ENCODE measurements at places on chromosomes 1 and 21.

- no peak for DNase-seq
These were observed 804.1 kb downstream of the USP25 start for GRCh38 chr21:16533692-16534407.

DNA sequence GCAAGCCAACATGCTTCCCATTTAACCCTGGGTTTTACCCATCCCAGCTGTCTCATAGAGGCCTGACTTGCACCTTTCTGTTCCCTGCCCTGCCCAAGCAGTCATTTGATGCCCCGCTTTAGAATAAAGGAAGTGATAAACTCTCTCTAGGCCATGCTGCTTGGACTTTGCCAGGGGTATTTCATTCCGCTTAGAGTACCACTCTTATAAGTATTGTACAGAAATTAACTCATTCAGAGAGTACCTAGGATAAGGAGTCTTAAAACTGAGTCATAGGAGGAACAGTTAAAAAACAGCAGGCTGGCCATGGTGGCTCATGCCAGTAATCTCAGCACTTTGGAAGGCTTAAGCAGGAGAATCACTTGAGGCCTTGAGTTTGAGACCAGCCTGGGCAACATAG is 21.0 kb upstream of the LYST start:
- no peak for DNase-seq

DNA sequence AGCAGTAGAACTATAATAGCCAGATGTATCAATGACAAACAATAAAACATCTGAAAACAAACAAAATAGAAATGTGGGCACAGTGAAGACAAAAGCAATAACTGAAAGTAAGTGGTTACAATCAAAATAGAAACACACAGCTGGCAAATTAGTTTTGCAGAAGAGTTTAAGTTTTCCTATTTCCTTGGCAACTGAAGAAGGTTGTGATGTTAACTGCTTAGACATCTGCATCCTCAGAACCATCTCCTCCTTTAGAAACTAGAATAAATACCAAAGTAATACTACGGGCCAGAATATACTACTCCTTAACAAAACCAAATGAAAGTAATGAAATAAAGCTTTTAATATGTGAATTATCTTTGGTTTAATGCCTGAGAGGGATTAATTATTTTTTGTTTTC is 605.5 kb downstream of the LTN1 start:
- DNase-seq: no peak

GRCh38 chr1:103056423-103056822 is 51.9 kb downstream of the COL11A1 start:
- no peak for DNase-seq

DNA sequence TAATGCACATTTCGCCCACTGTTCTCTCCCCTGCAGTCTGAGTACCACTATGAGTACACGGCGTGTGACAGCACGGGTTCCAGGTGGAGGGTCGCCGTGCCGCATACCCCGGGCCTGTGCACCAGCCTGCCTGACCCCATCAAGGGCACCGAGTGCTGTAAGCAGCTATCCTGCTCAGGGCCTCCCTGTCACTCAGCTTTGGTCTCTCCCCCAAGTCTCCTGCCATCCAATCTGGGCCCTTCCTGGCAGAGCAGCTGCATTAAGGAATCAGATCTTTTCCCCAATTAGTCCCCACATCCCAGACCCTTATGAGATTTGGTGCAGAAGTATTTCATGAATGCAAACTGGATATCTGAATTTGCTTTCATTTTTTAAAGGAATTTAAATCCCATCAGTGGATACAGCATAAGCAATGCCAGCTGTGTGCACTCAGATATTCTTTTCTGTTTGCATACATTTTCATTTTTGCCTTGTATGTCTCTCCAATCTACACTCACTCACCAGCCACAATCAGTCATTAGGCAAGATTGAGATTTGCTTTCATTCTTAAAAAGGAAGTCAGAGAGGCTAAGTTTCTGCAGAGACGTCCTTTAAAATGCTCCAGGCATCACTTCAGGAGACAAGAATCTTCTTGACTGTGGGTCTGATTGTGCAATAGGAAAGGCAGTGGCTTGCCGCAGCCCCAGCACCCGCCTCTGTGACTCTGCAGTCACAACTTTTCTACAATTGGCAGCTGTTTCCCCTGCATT is 48.1 kb downstream of the ELAPOR1 start:
- peak; percentile 90 for DNase-seq

- no peak for DNase-seq
These were observed 168.2 kb downstream of the RASAL2 start for GRCh38 chr1:178262120-178262500.

DNA sequence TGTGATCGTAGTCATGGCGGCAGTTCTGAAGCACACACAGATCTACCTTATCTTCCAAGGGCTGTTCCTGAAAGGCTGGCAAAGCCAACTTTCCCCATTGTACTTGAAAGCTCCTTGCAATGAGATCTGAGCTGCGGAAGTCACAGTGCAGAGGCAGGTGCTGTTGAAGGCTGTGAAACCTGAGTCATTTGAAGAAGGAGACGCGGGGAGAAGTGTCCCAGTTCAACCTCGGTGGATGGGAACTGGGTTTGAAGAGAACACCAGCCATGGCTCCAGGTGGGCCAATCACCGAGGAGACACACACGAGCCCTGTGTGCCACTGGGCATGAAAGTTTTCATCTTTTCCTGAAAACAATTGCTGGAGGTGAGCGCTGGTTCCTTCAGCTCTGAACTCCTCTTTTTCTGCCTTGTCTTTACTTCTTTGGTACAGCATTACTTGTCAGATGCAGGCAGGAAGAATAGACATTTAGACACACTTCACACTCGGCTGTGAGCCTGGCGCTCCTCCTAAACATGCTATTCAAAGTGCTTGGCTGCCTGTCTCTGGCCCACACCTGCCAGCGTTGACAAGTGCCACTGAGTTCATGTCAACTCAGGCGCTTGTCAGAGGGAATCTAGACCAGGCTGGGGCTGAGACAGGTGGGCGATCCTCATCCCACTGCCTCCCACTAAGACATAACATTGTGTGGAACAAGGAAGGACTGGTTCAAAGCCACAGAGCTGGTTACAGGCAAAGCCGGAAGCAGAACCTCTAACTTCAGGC is 25.7 kb upstream of the PDE9A start:
- no peak for DNase-seq

DNA sequence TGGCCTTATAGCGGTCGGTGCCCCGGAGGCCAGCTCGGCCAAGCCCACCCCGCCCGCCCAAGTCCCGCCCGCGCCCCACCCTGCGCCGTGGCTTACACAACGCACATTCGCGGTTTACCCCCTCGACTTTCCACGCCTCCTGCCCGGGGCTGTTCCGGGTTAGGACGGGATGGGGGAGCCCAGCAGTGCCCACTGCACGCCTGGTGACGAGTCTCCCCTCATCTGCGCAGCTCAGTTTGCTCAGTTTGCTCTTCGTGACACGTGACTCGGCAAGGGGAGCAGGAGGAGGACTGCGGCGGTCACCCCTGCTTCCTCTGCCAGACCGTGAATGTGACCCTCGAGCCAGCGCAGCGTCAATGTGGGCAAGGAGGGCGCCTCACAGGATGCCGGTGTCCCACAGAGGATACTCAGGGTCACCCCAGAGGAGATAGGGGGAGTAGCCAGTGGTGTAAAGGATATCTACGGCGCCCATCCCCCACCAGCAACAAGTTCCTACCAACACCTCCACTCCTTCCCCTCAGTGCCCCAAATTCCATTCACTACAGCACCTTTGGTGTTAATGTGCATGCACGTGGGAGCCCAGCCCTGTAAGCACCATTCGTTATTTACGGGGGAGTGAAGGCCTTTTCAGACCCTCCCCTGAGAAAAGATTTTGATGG is 350 bp upstream of the S100A6 start:
- no peak for DNase-seq
